Activated CD4-positive, alpha-beta T cell treated with anti-CD3 and anti-CD28 coated beads, Interleukin-2, amount 10 ng/mL, durations not matched to agents 7 days and 5 days (primary cell): ENCODE measurements at places on chromosomes 7 and 10. TPM values are rescaled to one million over a fixed set of nuclear protein-coding genes. Genes with fewer than 3 reads are reported as not detected.
A peak's percentile ranks its signal among the peaks of the same experiment; 100 is the strongest.

UCN3 gene
- total RNA-seq = not detected

DNA sequence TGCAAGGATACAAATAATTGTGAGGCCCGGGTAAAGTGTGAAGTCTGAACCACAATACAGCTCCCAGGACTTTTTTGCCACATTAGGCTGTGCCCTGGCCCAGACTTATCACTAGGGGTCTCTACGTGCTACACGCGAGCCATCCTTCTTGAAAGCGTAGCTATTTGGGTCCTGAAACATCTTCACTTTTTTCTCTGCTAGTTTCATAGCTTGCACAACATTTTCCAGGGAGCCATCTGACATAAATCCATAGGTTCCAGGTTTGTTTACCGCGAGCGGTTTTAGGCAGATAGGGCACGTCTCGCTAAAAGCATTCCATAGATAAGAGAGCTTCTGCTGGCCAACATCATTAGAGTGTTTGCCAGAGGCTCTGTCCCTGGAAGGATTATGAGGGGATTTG lies 226.5 kb downstream of the RPS24 start:
- no peaks in the 10 kb centered on the region for H3K4me1 ChIP-seq
- no peaks in the 10 kb centered on the region for H3K36me3 ChIP-seq
- DNase-seq = no peak
- no peak overlapping the region for H3K4me3 ChIP-seq
- H3K27me3 ChIP-seq = peaks cover 4% of the 10 kb centered on the region
- no peak overlapping the region for H3K27ac ChIP-seq

TMEM176B gene
- total RNA-seq = not detected

GRCh38 chr10:21813946-21814345 lies 189.6 kb downstream of the DNAJC1 start:
- no peaks in the 10 kb centered on the region for H3K4me1 ChIP-seq
- H3K36me3 ChIP-seq = peaks cover 6% of the 10 kb centered on the region
- no peak overlapping the region for H3K27ac ChIP-seq

DNA sequence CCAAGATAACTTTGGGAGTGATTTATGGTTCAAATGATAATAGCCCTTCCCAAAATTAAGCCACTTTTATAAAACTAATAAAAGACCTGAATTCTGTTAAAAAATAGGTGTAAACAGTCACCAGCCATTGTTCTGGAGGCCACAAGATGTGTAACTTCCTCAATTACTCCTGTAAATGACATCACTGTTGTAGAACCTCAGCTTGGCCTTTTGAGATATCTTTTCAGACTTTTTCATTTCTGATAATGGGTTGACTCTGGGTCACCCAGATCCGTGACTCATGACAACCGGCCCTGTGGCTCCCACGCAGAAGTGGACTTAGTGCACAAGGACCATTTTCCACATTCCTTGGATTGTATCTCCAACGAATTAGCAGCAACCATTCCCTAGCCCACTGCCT lies 106.6 kb downstream of the DKK1 start:
- H3K4me3 ChIP-seq = no peak overlapping the region
- no peaks in the 10 kb centered on the region for H3K36me3 ChIP-seq
- no peaks in the 10 kb centered on the region for H3K4me1 ChIP-seq
- no peak overlapping the region for H3K27ac ChIP-seq
- no peaks in the 10 kb centered on the region for H3K27me3 ChIP-seq
- DNase-seq = no peak

CRHR2 gene
- not detected for total RNA-seq

DNA sequence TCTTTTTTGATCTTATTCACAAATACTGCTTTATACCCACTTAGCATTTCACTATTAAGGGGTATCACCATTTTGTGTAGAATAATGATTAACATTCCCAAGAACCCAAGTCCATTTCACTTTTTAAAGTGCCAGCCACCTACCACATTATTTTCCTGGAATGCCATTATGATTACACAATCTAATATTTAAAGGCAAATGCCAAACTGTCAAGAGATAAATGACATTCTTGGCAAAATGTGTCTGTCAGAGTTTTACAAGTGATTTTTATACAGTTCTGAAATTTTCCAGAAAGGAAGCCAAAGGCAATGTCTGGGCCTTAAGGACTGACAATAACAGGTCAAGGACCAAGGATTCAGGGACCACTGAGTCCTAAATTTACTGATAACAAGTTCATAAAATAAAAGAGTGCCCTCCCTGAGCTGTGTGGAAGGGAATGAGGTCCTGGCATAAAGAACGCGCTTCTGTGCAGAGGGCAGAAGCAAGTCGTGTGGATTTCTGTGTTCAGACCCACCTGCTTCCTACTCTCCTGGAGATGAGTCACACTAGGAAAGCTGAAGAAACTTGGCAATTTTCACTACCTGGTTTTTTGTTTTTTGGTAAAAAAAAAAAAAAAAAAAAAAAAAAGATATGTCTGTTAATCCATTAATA lies 66.5 kb downstream of the UBE2H start:
- H3K27ac ChIP-seq = no peak overlapping the region
- DNase-seq = no peak
- H3K36me3 ChIP-seq = no peaks in the 10 kb centered on the region
- H3K4me3 ChIP-seq = no peak overlapping the region
- no peaks in the 10 kb centered on the region for H3K4me1 ChIP-seq

ANKRD30A gene
- not detected for total RNA-seq

AQP1 gene
- 0.21 TPM for total RNA-seq

GRCh38 chr10:63466144-63466935 lies 563 bp upstream of the JMJD1C start:
- peak; percentile 29 for DNase-seq
- peaks cover 6% of the 10 kb centered on the region for H3K27me3 ChIP-seq
- H3K36me3 ChIP-seq = peaks cover 1% of the 10 kb centered on the region
- peak overlapping the region; percentile 88 for H3K4me3 ChIP-seq
- peak overlapping the region; percentile 72 for H3K27ac ChIP-seq

SCIN gene
- total RNA-seq = 1.7 TPM

SEMA3D gene
- total RNA-seq = not detected

DNA sequence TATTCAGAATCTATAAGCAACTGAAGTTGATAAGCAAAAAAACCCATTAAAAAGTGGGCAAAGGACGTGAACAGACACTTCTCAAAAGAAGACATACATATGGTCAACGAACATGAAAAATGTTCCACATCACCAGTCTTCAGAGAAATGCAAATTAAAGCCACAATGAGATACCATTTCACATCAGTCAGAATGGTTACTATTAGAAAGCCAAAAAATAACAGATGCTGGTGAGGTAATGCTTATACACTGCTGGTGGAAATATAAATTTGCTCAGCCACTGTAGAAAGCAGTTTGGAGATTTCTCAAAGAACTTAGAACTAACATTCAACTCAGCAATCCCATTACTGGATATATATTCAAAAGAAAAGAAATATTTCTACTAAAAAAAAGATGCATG lies 332.8 kb upstream of the PLXDC2 start:
- DNase-seq = no peak
- H3K36me3 ChIP-seq = no peaks in the 10 kb centered on the region
- no peak overlapping the region for H3K27ac ChIP-seq

- no peak overlapping the region for H3K4me3 ChIP-seq
- peaks cover 12% of the 10 kb centered on the region for H3K27me3 ChIP-seq
- no peaks in the 10 kb centered on the region for H3K36me3 ChIP-seq
- H3K27ac ChIP-seq = no peak overlapping the region
Measured at GRCh38 chr10:97726636-97727178, 10.2 kb upstream of the ZFYVE27 start.

- no peak overlapping the region for H3K4me3 ChIP-seq
- H3K27me3 ChIP-seq = peaks cover 60% of the 10 kb centered on the region
- H3K27ac ChIP-seq = no peak overlapping the region
- no peak for DNase-seq
- no peaks in the 10 kb centered on the region for H3K36me3 ChIP-seq
- peaks cover 2% of the 10 kb centered on the region for H3K4me1 ChIP-seq
Measured at GRCh38 chr10:50993771-50994251, 80.5 kb upstream of the PRKG1 start.

- no peaks in the 10 kb centered on the region for H3K4me1 ChIP-seq
- no peak overlapping the region for H3K4me3 ChIP-seq
- peaks cover 4% of the 10 kb centered on the region for H3K27me3 ChIP-seq
- H3K27ac ChIP-seq = no peak overlapping the region
Measured at GRCh38 chr10:51008346-51008745, 65.9 kb upstream of the PRKG1 start.

- H3K4me3 ChIP-seq = no peak overlapping the region
- peaks cover 4% of the 10 kb centered on the region for H3K36me3 ChIP-seq
- DNase-seq = peak; percentile 33
- no peaks in the 10 kb centered on the region for H3K27me3 ChIP-seq
- no peak overlapping the region for H3K27ac ChIP-seq
Measured at GRCh38 chr10:102596506-102596971, 47.7 kb upstream of the TRIM8 start.

GRCh38 chr7:101832205-101832631 lies 14.8 kb downstream of the CUX1 start:
- no peak overlapping the region for H3K27ac ChIP-seq
- H3K27me3 ChIP-seq = no peaks in the 10 kb centered on the region
- H3K36me3 ChIP-seq = no peaks in the 10 kb centered on the region

CEP55 gene
- total RNA-seq = 92.3 TPM

AGR2 gene
- not detected for total RNA-seq

- H3K36me3 ChIP-seq = no peaks in the 10 kb centered on the region
- peaks cover 41% of the 10 kb centered on the region for H3K27me3 ChIP-seq
- H3K4me1 ChIP-seq = peaks cover 13% of the 10 kb centered on the region
- no peak for DNase-seq
- no peak overlapping the region for H3K4me3 ChIP-seq
- H3K27ac ChIP-seq = no peak overlapping the region
Measured at GRCh38 chr10:30151581-30152389, 92.4 kb upstream of the JCAD start.

GRCh38 chr7:46484906-46485305 lies 563.8 kb upstream of the IGFBP3 start:
- H3K4me3 ChIP-seq = no peak overlapping the region
- no peak overlapping the region for H3K27ac ChIP-seq
- H3K36me3 ChIP-seq = no peaks in the 10 kb centered on the region

- no peak overlapping the region for H3K4me3 ChIP-seq
- H3K36me3 ChIP-seq = no peaks in the 10 kb centered on the region
- DNase-seq = no peak
Measured at GRCh38 chr10:52146766-52147165, 167.3 kb upstream of the DKK1 start.

EN2 gene
- not detected for total RNA-seq

GRCh38 chr10:43842072-43842471 lies 193.4 kb upstream of the ZNF32 start:
- H3K4me3 ChIP-seq = no peak overlapping the region
- peaks cover 8% of the 10 kb centered on the region for H3K27me3 ChIP-seq
- no peak overlapping the region for H3K27ac ChIP-seq
- DNase-seq = no peak

C7orf33 gene
- not detected for total RNA-seq

- H3K27ac ChIP-seq = peak overlapping the region; percentile 89
- no peak overlapping the region for H3K4me3 ChIP-seq
- DNase-seq = peak; percentile 83
- peaks cover 17% of the 10 kb centered on the region for H3K4me1 ChIP-seq
Measured at GRCh38 chr10:75187961-75188426, 22.6 kb upstream of the VDAC2 start.

DNA sequence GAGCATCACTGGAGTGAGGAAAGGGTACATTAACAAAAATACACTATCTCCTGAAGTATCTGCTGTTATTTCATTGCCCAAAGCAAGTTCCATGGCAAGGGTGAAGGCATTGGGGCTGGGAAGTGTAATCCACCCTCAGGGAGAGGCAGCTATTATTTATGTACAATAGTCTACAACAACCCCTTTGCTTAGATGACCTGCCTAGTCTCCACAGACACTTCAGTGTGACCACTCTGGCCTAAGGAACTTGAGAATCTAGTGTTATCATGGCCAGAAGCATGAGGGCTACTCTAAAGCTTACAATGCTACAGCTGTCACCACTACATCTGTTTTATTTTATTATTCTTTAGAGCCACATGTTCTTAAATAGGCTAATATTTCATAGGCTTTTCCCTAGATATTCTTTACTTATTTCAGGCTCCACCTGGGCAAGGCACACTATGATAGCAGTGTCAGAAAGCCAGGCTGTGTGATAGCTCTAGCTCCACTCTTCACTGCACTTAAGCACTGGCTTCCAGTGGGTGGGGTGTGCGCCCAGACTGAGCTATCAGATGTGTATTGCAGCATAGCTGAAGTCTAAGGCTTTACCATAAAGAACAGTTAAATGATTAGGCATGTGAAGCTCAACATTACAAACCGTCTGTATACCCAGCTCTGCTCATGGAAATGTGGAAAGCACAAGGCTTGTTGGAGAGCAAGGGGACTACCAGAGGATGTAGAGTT lies 117.0 kb upstream of the CCDC6 start:
- no peak overlapping the region for H3K27ac ChIP-seq
- H3K4me1 ChIP-seq = no peaks in the 10 kb centered on the region
- no peak overlapping the region for H3K4me3 ChIP-seq
- H3K36me3 ChIP-seq = no peaks in the 10 kb centered on the region
- DNase-seq = no peak

GRCh38 chr7:92330835-92331438 lies 85.2 kb downstream of the ANKIB1 start:
- H3K4me3 ChIP-seq = no peak overlapping the region
- DNase-seq = no peak
- H3K4me1 ChIP-seq = peaks cover 4% of the 10 kb centered on the region
- H3K27ac ChIP-seq = no peak overlapping the region
- peaks cover 30% of the 10 kb centered on the region for H3K36me3 ChIP-seq

SLC39A12 gene
- total RNA-seq = not detected
